Naive thymus-derived CD4-positive, alpha-beta T cell (primary cell): ENCODE measurements at places on chromosomes 11 and 22.

- no peak for DNase-seq
Observed at GRCh38 chr22:45562537-45563361, 60.1 kb downstream of the FBLN1 start.

DNA sequence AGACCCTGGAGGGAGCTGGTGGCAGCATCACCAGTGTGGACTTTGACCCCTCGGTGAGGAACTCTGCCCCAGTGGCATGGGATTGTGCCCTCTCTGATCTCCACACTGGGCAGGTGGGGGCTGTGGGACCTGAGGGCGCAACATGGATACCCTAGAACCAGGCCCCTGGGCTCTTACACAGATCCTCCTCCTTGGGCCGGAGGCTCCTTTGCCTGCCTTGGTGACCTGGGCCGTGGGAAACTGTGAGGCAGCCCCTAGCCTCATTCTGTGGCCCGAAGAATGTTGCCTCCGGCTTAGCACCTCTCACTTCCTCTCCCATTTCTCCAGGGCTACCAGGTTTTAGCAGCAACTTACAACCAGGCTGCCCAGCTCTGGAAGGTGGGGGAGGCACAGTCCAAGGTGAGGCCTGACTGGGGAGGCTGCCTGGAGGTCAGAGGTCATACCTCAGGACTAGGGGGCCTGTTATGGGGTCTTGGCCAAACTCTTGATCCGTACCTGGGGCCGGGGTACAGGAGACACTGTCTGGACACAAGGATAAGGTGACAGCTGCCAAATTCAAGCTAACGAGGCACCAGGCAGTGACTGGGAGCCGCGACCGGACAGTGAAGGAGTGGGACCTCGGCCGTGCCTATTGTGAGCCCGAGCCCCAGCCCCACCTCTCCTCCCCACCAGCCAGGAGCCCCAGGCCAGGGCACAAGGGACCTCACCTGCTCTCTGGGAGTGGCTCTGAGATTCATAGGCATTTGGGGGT, 12.2 kb downstream of the ATG16L2 start:
- no peak for DNase-seq

- DNase-seq: no peak
Observed at GRCh38 chr22:45651931-45652528, 19.6 kb upstream of the ATXN10 start.

DNA sequence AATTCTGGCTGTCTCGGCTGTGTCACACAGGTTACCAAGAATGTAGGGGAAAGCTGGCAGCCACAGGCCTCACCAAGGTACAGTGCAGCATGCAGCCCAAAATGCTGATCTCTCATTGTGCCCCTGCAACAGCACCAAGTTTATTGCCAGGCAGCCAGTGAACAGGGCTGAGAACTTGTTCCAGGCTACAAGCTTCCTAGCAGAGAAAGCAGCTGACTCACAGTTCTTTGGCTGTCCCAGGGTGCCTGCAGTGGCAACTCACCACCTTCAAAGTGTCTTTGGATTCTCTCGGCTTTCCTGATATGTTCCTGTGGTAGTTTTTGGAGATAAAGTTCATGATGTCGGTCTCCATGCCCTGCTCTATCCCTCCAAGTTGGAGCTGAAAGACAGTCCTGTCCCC, 719.1 kb upstream of the ANO3 start:
- no peak for DNase-seq

DNA sequence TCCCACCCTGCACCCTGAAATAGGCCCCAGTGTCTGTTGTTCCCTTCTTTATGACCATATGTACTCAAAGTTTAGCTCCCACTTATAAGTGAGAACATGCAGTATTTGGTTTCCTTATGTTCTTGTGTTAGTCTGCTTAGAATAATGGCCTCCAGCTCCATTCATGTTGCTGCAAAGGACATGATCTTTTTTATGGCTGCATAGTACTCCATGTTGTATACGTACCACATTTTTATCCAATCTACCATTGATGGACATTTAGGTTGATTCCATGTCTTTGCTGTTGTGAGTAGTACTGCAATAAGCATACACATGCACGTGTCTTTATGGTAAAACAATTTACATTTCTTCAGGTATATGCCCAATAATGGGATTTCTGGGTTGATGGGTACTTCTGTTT, 59.4 kb upstream of the ANGPTL5 start:
- no peak for DNase-seq

DNA sequence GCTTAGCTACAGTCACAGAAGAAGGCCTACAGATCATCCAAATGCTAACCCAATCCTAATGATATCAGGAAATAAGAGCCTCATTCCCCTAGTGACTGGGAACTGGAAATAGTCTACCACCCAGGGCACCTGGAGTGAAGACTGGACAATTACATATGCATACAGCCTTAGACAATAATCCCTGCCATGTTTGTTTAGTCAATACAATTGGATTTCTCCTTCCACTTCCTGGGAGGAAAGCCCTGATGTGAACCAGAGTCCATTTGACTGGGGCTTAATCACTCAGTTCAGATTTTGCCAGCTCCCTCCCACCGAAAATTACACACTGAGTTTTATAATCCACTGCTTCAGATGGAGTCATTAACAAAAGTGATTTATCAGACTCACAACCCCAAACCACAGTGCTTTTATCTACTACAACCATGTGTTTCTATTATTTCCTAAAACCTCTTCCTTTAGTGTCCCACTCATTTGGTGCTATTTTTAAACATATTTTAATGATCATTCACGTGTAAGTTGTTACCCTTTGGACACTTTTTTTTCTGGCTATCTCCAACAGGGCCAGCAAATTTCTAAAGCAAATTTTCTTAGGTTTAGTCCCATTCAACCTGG, 29.9 kb downstream of the CWF19L2 start:
- no peak for DNase-seq

- DNase-seq: no peak
Observed at GRCh38 chr11:67177399-67178281, 58.6 kb downstream of the KDM2A start.

DNA sequence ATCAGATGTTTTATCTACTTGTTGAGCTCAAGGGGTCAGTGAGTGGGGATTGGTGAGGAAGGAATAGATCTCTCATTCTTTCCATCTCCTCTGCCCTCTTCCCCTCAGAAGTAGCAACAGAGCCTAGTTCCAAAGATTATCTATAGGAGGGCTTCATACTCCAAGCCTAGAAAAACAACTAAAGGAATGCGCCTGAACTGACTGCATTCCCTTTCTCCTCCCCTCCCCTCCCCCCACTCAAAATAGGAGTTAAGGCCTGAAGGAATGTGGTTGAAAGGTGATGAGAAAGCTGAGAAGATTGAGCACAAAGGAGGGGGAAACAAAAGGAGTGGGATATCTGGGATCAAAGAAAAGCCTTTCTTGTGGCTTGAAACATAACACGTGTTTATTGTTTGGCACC, 10.5 kb downstream of the EMSY start:
- DNase-seq: no peak

GRCh38 chr11:130249371-130249770, 65.3 kb downstream of the ZBTB44 start:
- DNase-seq: no peak

- no peak for DNase-seq
Observed at GRCh38 chr11:126026579-126026978, 36.1 kb downstream of the CDON start.

GRCh38 chr11:70908223-70908622, 344.2 kb downstream of the SHANK2 start:
- no peak for DNase-seq

DNA sequence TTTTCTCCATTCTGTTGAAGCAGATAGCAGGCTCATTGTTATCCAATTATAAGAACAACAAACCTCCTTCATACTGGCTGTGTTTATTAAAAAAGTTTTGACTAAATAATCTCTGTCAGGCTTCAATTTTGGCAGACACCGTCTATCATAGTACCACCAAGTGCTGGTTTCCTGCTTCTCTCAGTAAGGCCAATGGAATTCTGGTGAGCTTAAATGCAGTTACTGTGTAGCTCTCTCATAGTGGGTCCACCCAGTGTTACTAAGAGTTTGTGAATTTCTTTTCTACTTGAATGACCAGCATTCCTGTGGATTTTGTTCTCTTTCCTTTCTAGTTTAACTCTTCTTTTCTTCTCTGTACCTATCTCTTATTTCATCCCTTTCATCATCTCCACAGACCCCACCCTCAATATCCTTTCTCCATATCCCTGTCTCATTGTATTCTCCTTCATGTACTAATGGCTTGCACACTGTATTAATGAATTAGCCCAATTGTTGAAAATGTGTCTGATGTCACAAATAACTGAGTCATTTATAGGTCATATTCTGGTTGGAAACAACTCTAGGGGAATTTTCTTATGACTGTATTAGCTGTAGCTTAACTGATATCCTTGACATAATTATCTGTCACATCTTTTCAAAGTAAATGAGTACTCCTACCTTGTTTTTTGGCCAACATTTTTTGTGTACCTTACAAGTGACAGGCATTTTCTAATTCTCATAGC, 372.1 kb downstream of the FAT3 start:
- no peak for DNase-seq

DNA sequence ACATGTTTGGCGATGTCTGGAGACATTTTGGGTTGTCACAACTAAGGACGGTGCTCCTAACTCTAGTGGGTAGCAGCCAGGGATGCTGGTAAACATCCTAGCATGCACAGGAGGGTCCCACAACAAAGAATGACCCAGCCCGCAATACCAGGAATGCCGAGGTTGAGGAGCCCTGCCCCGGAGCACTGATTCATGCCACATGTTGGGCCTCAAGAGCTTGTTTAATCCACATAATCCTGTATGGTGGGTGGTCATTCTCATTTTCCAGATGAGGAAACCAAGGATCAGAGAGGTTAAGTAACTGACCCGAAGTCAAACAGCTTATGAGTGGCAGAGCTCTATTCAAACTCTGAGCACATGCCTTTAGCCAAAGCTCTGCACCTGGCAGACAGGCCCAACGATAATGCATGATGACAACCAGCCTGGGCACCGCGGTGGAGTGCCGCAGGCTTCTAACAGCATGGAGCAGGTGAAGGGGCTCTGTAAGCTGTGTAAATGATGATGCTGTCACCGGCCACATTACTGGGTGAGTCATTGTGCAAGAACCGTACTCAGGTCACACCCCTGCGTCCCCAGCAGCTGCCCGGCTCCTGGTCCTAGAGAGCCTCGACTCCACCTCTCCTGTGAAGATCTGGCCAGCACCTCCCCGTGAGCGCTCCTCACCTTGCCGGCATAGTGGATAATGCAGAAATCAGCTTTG, 58.6 kb downstream of the APOL1 start:
- DNase-seq: no peak

DNA sequence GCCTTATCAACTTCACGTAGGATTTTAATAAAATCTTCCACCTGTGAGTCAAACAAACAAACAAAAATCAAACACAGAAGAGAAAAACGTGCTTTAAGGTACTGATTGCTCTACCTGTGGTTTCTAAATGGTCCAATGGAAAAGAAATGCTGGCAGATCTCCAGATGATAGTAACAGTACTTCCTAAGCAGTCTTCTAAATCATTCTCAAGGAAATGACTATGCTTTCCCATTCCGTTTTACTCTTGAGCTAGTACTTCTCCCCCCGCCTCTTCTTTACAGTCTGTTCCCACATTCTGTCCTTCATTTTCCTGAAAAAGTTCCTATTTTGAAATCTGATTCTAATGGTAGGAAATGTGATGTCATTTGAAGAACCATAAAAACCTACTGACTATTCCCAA, 25.4 kb downstream of the SAAL1 start:
- DNase-seq: no peak

DNA sequence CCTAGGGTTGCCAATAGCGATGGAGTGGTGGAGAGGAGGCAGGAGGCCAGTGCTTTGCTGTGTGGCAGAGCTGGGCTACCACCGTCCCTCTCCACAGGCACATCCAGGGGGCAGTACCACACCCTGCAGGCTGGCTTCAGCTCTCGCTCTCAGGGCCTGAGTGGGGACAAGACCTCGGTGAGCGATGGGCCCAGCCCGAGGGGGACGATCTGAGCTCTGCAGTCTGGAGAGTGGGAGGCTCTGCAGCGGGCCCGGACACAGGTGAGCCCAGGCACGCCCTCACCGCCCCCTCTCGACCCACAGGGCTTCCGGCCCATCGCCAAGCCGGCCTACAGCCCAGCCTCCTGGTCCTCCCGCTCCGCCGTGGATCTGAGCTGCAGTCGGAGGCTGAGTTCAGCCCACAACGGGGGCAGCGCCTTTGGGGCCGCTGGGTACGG, 2.5 kb downstream of the PKP3 start:
- DNase-seq: no peak

DNA sequence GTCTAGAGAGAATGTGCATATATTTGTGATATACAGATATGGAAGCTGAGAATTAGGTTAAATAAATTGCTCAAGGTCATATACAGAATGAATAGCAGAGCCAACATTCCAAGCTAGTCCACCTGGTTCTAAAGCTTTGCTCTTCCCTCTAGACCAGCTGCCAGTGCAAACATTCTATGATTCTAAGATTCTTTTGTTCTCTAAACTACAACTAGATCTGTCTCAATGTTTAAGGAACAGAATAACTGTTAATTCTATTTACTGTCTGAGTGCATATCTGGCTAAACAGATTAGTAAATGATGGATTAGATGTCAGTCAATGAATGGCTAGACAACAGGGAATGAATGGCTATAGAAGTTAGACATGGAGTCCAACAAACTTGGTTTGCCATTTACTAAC, 19.6 kb downstream of the KCNE3 start:
- no peak for DNase-seq

- no peak for DNase-seq
Observed at GRCh38 chr11:78228467-78228866, 39.7 kb downstream of the USP35 start.

DNA sequence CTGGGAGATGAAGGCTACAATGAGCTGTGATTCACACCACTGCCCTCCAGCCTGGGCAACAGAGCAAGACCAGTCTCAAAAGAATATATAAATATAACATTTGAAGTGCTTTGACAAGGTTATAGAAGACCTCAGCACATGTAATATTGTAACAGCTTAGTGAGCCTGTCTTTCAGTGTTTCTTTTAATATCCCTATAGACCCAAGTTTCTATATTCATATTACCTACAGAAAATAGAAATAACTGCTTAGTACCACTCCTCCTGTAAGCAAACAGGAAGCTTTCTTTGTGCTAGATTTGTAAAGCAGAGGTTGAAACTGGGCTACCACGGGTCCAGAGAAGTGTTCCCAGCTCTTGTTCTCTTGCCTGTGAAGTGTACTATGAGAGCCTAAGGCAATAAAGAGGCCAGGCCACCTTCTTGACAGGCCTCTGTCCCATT, 68.2 kb downstream of the PPP2R1B start:
- DNase-seq: no peak

GRCh38 chr11:123255909-123256308, 60.9 kb upstream of the CLMP start:
- DNase-seq: no peak
